ENCODE measurements at places on chromosomes 1 and 21.

DNA sequence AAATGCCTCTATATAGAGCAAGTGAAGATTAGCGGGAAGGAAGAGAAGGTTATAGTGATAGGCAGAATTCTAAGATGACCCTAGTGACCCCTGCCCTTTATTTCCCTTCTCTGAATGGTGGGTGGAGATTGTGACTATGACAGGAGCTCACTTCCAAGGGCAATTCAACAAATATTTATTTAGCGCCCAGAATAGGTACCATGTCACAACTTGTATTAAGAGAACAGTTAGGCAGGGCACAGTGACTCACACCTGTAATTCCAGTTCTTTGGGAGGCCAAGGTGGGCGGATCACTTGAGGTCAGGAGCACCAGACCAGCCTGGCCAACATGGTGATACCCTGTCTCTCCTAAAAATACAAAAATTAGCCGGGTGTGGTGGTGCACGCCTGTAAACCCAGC is 236.0 kb upstream of the POGK start:
- DNase-seq: no peak

- DNase-seq: no peak
Observed at GRCh38 chr1:156422602-156423091, 53.6 kb downstream of the RHBG start.

DNA sequence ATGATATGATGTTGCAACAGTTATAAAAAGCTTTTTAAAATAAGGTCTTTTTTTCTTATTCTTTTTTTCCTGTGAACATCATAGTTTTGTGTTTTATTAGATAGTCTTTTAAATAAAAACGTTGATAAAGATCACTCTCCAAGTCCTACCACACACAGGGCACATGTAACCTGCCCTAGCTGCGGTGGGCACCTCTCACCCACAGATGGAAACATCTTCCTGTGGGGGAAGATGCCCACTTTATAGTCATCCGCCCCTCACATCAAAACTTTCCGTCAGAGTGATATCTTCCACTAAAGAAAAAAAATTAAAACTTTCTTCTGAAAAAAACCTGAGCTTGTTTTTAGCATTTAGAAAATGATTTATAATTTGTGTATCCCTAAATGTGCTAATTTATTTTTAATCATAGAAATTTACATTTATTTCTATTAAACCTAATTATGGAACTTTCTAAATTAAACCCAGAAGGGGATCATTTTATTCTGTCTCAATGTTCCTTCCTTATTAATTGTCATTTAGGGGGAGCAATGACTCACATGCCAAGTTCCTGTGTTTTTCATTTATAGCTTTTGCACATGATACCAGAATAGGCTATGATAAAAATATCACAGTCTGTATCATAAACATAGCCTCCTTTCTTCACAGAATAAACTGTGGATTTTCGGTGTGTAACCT is 24.7 kb downstream of the TNFRSF9 start:
- no peak for DNase-seq

- no peak for DNase-seq
Observed at GRCh38 chr1:31583995-31584868, 7.9 kb downstream of the TINAGL1 start.

GRCh38 chr1:168146160-168146539 is 9.4 kb upstream of the GPR161 start:
- DNase-seq: no peak

GRCh38 chr21:32574946-32575925 is 10.1 kb downstream of the TCP10L start:
- DNase-seq: no peak

GRCh38 chr1:208192995-208193394 is 51.2 kb downstream of the PLXNA2 start:
- DNase-seq: no peak

- no peak for DNase-seq
Observed at GRCh38 chr1:36125129-36125991, at the start of gene COL8A2. Gene COL8A2 (minus strand): TSS chr1:36125222. CDS start chr1:36100242, 24,980 bp downstream.
